Activated CD4-positive, alpha-beta memory T cell treated with anti-CD3 and anti-CD28 coated beads, Interleukin-2, amount 10 ng/mL, durations not matched to agents 7 days and 5 days (primary cell): ENCODE measurements at places on chromosomes 4 and X. TPM values are rescaled to one million over a fixed set of nuclear protein-coding genes. Genes with fewer than 3 reads are reported as not detected.
A peak's percentile ranks its signal among the peaks of the same experiment; 100 is the strongest.

Gene ZDHHC15
- total RNA-seq: 0.03 TPM

- no peak for DNase-seq
Observed at GRCh38 chr4:85166318-85166717, 199.8 kb upstream of the WDFY3 start.

DNA sequence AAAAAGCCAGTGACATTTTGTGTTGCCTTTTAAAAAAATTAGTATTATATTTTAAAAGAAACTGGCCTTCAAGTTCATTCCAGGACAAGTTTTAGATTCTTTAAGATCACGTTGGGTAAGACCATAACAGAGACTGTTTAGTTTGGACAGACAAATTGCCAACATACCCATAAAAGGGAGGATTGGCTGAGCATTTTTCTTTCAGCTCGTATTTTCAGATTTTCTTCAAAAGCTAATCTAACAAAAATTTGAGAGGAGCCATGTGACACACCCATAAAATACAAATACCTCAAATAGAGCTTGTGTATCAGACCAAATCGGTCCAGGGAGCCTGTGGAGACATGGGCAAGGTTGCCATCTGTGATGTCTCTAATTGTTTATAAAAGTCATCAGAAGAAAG is 74.6 kb upstream of the C1QTNF7 start:
- DNase-seq: no peak

GRCh38 chr4:80963051-80963450 is 67.5 kb upstream of the BMP3 start:
- DNase-seq: no peak

GRCh38 chr4:158966091-158966490 is 136.8 kb upstream of the RAPGEF2 start:
- no peak for DNase-seq

Gene DCAF8L2
- not detected for total RNA-seq

DNA sequence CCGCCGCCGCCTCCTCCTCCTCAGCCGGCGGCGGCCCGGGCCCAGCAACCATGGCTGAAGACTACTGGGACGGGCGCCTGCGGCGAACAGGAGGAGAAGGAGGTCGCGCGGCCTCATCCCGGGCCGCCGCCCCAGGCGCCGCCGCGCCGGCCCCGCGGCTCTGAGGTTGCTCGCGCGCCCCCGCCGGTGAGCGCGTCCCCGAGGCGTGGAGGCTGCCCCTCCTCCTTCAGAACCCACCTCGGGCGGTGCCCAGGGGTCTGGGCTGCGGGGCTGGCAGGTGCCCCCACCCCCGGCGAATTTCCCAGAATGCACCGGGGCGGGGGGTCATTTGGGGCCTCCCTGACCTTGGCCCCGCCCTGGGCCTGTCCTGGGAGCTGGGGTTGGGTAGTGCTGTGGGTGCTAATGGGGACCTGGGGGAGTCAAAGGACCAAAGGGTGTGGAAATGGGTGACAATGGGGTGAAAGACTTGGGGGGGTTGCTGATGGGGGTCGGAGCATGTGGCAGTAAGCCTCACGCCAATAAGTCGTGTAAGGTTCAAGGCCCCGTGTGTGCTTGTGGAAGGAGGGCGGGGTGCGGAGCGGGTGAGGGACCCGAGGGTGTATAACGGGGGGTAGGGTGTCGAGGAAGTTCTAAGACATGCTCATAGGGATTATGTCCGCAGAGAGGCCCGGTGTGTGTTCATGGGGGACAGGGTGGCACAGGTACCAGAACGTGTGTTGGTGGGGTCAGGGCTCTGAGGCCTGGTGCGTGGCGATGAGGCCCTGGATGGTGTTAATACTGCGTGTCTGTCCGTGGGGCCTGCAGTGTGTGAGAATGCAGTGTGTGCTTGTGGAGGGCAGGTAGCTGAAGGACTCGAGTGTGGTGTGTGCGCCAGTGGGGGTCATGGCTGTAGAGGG is 687 bp downstream of the CDK16 start:
- DNase-seq: peak; percentile 59

DNA sequence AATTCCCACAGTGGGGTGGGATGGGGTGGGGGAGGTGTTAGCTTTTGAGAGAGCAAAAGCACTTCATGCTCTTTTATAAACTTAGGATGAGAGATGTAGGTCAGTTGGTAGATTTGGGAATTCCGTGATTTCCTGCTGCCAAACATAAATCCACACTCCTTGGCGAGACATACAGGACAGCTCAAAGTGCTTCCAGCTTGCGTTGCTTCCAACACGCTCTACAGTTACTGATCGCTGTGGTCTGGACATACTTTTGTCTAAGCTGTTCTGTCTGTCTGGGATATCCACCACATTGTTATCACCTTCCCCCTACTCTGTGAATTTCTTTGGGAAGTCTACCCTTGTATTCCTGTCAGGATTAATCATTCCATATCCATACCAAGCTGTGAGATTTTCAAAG is 117.5 kb downstream of the RAPGEF2 start:
- no peak for DNase-seq

DNA sequence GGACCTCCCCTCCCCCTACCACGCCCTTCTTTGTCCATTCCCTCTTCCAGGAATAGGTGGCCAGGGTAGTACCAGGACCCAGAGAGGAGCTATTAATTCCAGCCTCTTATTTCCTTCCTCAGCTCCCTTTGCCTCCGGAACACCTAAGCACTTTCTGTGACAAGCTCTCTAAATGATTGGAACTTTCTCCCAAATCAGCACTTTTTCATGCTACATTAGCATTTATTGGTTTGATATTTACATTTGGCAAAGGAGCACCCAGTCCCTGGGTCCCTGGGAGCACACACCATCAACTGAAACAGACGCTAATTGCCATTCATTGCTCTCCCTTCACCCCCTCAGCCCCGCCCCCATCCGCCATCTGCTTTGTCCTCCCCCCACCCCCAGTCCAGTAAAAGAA is 182.0 kb upstream of the BCOR start:
- DNase-seq: no peak

Gene HAND2
- not detected for total RNA-seq

Gene RAB39B
- total RNA-seq: 13.6 TPM

DNA sequence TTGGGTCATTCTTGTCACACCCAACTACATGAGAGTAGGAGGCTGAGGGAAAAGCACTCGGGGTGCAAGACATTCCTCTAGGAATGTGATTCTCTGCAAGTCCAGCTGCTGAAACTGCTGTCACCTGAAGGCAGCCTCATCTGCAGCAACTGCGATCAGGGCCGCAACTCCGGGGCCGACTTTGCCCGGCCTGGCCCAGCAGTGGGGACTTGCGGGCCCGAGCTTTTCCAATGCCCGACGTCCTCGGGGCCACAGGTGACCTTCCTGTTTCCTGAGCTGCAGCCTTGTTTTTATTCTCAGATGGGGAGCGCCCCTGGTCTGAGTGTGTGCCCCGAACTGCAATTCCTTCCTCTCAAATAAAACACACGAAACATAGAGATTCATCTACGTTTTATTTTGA is 104.7 kb upstream of the NKX1-1 start:
- no peak for DNase-seq

Gene SLC2A9
- total RNA-seq: 0.83 TPM

Gene RASGEF1B
- 2.4 TPM for total RNA-seq

Gene LRIT3
- 0.10 TPM for total RNA-seq

Gene RHOH
- total RNA-seq: 126 TPM

GRCh38 chrX:106780664-106781377 is 21.7 kb upstream of the TBC1D8B start:
- DNase-seq: no peak

DNA sequence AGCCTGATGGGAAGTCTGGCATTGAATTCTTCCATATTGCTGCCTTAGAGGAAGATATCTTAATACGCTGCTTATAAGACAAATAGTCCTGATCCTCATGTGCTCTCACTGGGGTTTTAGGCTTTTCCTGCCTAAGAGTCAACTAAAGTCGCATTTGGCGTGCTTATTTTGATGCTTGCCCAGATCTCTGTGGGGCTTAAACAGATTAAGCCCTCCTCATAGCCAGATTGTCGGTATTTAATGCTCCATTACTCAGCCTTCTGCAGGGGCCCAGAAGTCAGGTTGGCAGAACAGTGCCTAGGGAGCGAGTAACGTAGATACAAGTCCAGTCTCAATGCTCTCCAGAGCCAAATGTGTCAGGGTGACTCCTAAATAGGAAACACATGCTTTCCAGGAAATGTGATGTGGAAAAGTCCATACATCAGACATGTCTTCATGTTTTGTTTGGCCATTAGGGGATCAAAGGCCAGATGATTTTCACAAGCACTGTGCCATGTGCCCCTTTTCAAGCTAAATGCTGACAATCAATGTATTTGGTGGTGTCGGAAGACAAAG is 262.8 kb downstream of the PRDM5 start:
- no peak for DNase-seq

Gene RTL5
- 0.13 TPM for total RNA-seq
